Left cardiac atrium (tissue), 4 donors: ENCODE measurements at places on chromosomes 2 and 18. TPM values are rescaled to one million over a fixed set of nuclear protein-coding genes. Genes with fewer than 3 reads are reported as not detected.

DNA sequence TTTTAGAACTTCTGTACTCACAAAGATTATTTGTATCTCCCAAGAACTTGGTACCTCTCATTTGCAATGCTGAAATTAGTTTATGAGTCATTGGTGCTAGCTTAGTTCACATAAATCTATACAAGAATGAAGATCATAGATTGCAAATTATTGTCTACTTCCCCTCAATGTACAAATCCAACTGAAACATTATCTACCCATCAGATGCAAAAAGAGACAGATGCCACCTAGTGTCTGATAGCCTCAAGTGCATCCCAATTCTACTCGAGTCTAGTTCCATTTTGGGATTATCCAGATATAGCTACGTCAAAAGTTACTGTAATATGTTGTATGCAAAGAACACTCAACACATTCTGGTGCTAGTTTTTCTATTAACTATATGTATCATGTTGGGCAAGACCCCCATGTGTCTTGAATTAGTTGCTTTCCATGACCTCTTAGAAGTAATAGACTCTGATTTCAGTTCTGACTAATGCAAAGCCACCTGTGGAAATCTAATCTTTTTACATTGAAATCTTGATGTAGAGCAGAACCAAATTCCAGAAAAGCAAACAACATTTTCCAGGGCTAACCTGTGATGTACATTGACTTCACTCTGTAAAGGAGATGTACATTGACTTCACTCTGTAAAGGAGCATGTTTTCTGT, 210.0 kb downstream of the RBM43 start:
- no peak for DNase-seq

DNA sequence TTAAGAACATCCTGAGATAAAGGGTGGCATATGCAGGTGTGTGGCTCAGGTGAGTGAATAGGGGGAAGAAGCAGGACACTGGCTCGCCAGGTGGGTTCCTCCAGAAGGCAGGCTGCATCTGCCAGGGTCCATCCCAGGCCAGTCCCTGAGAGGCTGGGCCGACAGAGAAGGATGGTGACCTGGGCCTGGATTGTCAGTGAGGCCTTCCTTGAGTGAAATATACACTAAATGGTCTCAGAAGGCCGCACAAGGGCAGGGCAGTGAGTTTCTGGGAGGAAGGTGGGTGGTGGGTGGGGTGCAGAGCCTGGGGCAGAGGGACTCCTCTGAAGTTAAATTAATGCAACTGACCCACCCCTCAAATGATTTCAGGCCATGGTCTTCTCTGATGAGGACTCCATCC, 182.1 kb downstream of the ANKRD30B start:
- no peak for DNase-seq

DNA sequence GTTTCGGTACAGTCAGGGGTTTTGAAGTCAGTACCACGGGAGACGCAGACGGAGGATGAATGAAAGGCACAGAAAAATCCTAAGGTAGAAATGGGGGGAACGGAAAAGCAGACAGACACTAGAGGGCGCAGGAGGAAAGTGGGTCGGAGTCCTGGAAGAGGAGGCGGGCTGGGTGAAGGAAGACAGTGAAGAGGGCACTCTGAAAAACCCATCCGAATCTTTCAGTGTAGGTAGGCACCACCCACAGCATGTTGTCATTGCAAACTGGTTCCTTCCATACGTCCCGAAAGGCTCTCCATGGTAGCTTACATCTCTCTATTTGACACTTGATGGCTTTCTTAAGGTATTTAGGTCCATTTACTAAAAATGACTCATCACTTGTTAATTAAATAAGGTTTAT, 18.5 kb upstream of the ZNF236 start:
- DNase-seq, result peak; percentile 59

DNA sequence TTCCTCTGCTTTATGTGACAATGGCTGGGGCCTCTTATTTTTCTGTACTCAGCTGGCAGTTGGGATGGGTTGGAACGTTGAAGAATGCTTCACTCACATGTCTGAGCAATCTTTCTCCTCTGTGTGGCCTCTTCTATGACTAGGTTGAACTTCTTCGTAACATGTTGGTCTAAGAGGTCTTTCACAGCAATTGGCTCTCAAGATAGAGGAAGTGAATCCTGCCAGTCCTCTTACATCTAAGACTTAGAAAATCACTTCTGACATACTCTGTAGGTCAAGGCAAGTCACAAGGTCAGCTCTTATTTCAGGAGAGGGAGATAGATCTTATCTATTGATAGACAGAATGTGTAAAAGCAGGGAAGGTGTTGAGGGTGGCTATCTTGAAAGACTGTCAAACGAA, 174.1 kb downstream of the NYAP2 start:
- no peak for DNase-seq

GRCh38 chr2:9346885-9347284, 76.4 kb downstream of the ITGB1BP1 start:
- DNase-seq, result no peak

GRCh38 chr2:104521247-104521646, 332.7 kb upstream of the POU3F3 start:
- DNase-seq, result no peak

GRCh38 chr2:212814941-212815340, 276.3 kb upstream of the ERBB4 start:
- no peak for DNase-seq

DNA sequence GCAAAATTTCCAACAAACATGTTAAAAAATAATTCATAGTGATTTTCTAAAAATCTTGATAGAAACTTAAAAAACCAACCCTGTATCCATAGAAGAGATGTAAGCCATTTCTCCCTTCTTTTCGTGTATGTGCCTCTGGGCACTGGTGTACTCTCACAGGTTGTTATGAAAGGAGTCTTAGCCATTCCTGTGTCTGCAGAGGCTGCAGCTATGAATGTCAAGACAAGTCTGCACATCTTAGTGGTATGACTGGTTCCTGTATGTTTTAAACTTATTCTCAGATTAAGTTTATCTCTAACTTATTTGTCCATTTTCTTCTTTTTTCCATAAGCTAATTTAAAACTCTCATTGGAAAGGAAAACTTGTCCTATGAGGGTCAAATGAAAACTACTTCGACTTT, 84.0 kb downstream of the DPP4 start:
- DNase-seq, result no peak

DNA sequence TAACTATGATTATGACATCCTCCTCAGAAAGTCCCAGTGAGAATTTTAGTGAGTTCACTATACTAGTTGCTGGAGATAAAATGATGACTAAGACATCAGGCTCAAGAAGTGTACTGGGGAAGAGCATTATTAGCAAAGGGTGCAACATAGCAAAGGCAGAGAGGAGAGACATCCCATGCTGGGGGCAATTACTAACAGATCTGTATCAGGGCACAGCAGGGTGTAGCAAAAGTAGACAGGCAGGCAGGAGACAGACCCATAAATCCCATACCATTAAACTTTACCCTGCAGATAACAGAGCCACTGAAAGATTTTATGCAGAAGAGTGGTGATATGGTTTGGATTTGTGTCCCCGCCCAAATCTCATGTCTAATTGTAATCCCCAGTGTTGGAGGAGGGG, 161.7 kb downstream of the SP3 start:
- DNase-seq, result no peak

DNA sequence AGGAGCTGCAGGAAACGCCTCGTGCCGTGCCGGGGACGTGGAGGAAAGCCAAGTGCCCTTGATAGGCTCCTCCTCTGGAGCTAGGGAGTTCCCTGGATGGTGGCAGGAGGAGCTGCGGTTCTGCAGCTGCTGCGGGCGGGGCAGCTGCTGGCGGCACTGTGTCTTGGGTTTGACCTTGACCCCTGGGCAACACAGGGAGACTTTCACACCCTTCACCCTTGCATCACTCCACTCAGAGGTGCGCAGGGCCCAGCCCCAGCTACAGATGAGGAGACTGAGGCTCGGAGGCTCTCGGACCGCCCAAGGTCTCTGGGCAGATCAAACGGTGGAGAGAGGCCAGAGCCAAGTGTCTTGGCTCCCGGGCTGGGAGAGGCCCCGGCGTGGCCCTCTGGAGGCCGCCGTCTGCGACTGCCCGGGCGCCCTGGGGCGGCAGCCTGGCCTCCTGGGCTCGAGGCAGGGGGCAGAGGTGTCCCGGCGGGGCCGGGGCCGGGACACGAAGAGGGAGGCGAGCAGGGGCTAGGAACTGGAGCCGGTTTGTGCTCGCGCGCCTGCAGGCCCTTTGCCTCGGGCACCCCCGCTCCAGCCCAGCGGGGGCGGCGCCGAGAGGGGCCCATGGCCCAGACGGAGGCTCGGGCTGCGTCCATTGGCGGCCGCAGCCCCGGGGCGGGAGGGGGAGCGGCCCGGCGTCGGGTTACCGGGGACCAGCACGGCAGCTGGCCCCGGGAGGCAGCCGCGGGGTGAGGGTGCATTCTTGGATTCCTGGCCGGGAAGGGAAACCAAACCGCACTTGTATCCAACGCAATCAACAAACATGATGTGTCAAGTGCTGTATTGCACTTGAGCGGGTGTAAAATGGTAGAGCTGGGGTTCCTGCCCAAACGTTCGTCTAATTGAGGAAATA, 129.6 kb upstream of the SLC1A4 start:
- DNase-seq, result peak; percentile 91

GRCh38 chr2:118983133-118983532, 41.1 kb downstream of the MARCO start:
- DNase-seq, result no peak

- DNase-seq, result no peak
These were observed 39.4 kb downstream of the CPO start for GRCh38 chr2:206978746-206979145.

GRCh38 chr18:59056706-59057492, 82.8 kb upstream of the SEC11C start:
- DNase-seq, result peak; percentile 77

GRCh38 chr2:216339456-216340279, 32.6 kb downstream of the MARCHF4 start:
- DNase-seq, result peak; percentile 29

GRCh38 chr18:42563995-42564394, 551.5 kb downstream of the RIT2 start:
- no peak for DNase-seq

DNA sequence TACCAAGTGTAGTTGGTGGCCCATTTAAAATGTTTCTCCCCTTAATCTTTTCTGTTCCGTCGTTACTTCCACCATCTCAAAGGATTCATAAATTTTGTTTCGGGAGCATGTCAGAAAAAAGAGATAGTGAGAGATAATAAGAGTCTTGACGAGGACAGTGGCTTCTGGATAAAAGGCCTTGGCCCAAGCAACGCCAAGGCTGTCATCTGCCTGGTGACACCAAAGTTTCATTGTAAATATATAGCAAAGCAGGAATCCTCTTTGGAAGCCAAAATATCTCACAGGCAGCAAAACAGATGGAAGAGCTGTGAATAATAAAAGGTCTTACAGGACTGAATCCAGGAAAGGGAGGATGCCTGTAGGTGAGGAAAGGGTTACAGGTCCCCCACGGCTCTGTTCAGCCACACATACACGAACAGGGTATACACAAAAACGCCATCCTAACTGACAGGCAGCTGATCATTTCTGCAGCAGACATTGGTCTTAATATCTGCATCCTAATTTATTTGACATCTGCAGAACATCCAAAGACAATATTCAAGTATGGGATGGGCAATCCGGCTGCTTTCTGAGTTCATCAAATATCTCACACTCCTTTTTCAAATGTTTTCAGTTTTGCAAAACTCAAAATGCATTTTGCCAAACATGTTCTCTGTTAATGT, 382.8 kb downstream of the OSR1 start:
- DNase-seq, result no peak

GRCh38 chr18:33959609-33960008, 265.1 kb downstream of the NOL4 start:
- no peak for DNase-seq

GRCh38 chr2:201572846-201573508, 70.3 kb downstream of the TMEM237 start:
- DNase-seq, result no peak

Gene MAP2
- 4.7 TPM for total RNA-seq

Gene KDM3A
- 45.9 TPM for total RNA-seq

Gene EMILIN1
- total RNA-seq, result 41.1 TPM

Gene APCDD1
- 48.3 TPM for total RNA-seq

Gene DSG4
- total RNA-seq, result not detected

Gene SNED1
- 31.9 TPM for total RNA-seq

Gene DDX1
- total RNA-seq, result 94.5 TPM

Gene NAGK
- 54.5 TPM for total RNA-seq

Gene NT5DC4
- not detected for total RNA-seq
